ENCODE measurements at places on chromosomes 11 and 22.

GRCh38 chr22:30040499-30041260, 39.6 kb upstream of the HORMAD2 start:
- DNase-seq = peak; percentile 38
- H3K4me1 ChIP-seq = no peaks in the 10 kb centered on the region
- H3K4me3 ChIP-seq = no peak overlapping the region
- H3K27me3 ChIP-seq = no peaks in the 10 kb centered on the region
- H3K27ac ChIP-seq = no peak overlapping the region

DNA sequence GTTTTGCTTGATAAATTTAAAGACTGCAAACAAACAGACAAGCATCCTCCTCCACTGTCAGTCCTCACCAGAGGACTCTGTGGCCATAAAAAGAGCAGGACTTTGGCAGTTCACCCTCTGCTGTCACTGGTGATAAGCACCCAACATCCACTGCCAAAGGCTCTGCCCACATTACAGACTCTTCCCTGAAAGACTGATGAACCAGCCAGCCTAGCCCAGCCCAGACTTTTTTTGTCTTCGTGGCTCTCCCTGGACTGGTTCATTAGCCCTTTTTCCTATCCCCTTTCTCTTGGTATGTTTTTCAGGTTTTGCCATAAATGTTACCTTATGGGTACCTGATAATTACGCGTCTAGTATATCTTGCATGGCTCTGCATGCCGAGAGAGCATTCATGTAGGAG, 15.1 kb downstream of the ST14 start:
- H3K4me3 ChIP-seq = no peak overlapping the region
- no peak overlapping the region for H3K27ac ChIP-seq
- no peaks in the 10 kb centered on the region for H3K36me3 ChIP-seq
- peaks cover 17% of the 10 kb centered on the region for H3K4me1 ChIP-seq
- H3K27me3 ChIP-seq = no peaks in the 10 kb centered on the region

GRCh38 chr22:47600281-47600680, 837.8 kb downstream of the TBC1D22A start:
- H3K4me1 ChIP-seq = no peaks in the 10 kb centered on the region
- DNase-seq = no peak
- no peak overlapping the region for H3K4me3 ChIP-seq
- no peak overlapping the region for H3K27ac ChIP-seq
- no peaks in the 10 kb centered on the region for H3K27me3 ChIP-seq
- H3K36me3 ChIP-seq = no peaks in the 10 kb centered on the region

- no peaks in the 10 kb centered on the region for H3K36me3 ChIP-seq
- DNase-seq = no peak
- no peaks in the 10 kb centered on the region for H3K27me3 ChIP-seq
- no peaks in the 10 kb centered on the region for H3K4me1 ChIP-seq
These were observed 286.4 kb upstream of the TENM4 start for GRCh38 chr11:79727221-79727620.

- no peaks in the 10 kb centered on the region for H3K27me3 ChIP-seq
- H3K36me3 ChIP-seq = no peaks in the 10 kb centered on the region
- no peak overlapping the region for H3K4me3 ChIP-seq
- peak; percentile 94 for DNase-seq
These were observed 58.2 kb upstream of the FTH1 start for GRCh38 chr11:62025487-62026105.

GRCh38 chr11:473962-474785, 24.1 kb downstream of the PTDSS2 start:
- peaks cover 1% of the 10 kb centered on the region for H3K36me3 ChIP-seq
- no peak for DNase-seq
- no peak overlapping the region for H3K27ac ChIP-seq
- no peaks in the 10 kb centered on the region for H3K4me1 ChIP-seq

DNA sequence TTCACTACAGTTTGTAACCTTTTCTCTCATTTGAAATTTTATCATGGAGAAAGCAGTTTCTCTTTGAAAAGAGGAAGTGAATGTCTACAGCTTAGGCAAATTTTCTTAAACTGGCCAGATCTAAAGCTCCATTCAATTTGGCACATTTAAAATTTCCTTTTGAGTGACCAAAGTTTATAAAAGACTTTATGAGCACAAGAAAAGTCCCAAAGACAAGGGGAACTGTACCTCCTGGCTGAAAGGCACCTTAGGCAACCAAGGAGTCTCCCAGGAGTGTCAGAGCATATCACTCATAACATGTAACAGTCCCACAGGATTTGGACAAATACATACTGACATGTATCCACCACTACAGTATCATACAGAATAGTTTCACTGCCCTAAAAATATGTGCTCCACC, 41.3 kb downstream of the NARS2 start:
- DNase-seq = no peak
- H3K27ac ChIP-seq = no peak overlapping the region
- H3K4me3 ChIP-seq = no peak overlapping the region
- H3K36me3 ChIP-seq = no peaks in the 10 kb centered on the region
